Activated T-cell treated with anti-CD3 and anti-CD28 coated beads for 48 hours (primary cell): ENCODE measurements at places on chromosomes 7 and 10.

- no peak for DNase-seq
Measured at GRCh38 chr7:78326876-78327275, 528.3 kb downstream of the PHTF2 start.

- no peak for DNase-seq
Measured at GRCh38 chr10:62456611-62457101, 82.5 kb downstream of the ZNF365 start.

DNA sequence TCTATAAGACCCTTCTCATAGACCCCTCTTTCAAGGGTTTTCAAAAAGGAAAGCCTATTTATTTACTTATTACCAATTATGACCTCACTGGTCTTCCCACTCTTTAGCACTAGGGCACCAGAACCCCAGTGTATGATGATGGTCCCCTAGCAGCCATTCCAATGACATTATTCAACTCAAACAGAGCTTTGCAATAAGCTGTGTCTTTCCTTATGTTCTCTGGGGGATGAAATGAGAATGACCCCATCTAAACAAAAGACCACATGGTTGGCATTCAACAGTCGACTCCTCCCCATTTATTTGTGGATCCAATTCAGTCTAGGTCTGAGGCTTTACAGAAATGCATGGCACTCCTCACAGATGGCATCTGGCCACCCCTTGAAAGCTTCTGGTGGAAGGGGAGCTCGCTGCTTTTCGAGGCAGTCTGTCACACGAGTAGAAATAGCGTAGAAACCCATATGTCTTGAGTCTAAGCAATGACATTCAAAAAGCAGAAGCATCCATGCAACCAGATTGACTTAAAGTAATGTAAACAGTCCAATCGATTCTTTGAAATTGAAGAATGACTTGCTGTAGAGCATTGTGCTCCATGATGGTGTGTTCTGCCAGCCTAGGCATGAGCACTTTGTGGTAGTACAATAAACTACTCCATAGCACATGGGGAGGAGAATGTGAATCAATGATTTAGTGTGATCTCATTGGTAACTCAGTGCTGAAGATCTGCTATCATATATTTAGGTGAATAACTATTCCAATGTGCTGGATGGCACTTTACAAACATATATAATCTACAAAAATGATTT lies 29.8 kb downstream of the NRP1 start:
- DNase-seq = no peak

DNA sequence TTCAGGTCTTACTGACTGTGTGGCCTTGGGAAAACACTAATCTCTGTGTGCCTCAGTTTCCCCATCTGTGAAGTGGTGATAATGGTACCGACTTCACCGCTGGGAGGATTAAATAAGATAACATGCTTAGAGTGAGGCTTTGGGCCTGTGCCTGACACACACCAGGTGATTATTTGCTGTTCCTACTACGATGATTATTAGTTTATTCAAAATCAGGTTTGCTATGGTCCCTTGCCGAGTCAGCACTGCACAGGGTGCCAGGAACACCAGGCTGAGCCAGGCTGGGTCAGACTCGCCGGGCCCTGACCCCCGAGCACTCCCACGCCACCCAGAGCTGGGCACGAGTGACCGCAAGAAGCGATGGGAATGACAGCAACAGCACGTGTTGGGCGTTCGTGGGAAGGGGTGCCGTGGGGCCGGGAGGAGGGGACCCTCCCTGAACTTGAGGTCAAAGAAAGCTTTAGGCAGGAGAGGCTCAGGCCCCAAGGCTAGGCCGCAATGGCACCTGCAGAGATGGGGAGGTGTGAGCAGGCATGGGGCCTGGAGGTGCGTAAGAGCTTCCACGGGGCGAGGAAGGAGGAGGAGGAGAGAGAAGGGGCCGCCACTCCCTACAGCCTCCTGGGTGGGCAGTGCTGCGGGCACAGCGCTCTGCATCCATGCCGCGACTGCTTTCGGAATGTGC lies 325.4 kb downstream of the DNAJB6 start:
- DNase-seq = no peak

GRCh38 chr7:89002981-89003956 lies 207.7 kb upstream of the TEX47 start:
- no peak for DNase-seq

DNA sequence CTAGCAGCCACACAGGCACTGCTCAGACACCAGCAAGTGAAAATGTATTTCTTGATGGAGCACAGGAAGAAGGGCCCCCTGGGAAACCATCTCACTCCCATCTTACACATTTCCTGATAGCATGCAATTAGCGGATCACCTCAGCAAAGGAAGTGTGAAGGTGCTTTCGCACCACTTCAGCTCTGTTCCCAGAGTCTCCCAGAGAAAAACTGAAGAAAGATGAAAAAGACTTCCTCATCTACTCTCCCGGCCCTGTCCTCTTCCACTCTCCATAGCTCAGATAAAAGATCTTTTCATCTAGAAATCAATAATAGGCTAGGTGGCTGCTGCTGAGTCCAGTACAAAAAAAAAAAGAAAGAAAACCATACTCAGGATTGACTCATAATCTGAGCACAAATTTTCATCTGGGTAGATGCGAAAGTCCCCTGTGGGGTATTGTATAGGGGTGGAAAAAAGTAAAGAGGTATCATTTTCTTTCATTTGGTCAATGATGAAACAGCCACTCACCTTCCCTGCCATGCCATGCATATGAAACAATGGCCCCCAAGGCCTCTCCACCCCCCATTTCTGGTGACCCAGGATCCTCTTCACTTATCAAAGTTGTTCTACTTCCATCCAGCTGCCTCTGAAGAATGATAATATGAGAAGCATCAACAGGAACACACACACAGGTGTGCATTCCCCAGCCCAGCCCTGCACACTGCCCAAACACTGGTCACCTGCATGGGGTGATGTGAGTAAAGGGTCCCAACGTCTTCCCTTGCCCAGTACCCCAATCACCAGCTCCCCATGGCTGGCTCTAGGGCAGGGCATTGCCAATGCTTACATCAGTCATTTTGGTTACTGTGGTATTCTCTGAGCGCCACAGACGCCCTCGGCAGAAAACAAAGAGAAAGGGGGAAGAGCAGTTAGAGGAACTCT lies 48.8 kb upstream of the DGKI start:
- DNase-seq = no peak
